ENCODE measurements at places on chromosomes 5 and 9.
A peak's percentile ranks its signal among the peaks of the same experiment; 100 is the strongest.

DNA sequence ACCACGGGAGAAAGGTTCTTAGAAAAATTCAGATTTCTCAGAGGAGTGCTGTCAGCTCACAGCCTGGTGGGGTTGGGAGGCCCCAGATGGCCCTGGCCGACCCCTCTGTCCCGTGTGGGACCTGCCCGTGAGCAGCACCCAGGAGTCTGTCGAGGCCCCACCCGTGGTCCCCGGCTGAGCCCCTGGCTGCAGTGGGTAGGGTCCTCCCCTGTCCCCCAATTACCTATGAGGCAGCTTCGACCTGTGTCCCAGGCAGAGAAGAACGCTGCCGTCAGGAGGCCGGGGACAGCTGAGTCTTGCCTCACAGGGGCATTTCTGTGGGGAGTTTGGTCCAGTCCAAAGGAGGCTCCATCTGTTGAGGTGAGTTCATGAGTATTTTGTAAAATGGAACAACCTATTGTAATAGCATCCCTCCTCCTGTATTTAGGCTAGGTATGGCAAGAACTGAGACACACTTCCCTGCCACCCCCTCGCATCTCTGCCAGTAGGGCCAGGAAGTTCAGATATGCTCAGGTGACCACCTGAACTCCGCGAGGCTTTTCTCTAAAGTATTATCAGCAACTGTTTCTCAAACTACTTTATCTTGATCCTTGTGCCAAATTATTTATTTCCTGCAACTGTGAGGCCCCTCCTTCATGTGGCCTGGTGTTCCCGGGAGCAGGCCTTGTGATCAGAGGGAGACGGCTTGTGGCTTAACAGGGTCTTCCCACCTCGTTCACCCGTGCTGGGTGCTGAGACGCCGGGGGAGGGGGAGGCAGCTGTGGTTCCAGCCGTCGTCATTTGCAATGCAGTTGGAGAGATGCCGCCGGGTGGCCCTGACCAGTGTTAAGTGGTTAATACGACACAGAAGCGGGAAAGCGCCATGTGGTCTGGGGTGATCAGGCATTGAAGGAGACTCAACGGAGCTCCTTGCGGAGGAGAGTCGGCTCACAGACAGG is 1.7 kb downstream of the AHRR start:
- DNase-seq: no peak

GRCh38 chr5:17838469-17838868 is 204.2 kb downstream of the TAF11L14 start:
- DNase-seq: no peak

GRCh38 chr5:173967241-173967640 is 21.7 kb upstream of the C5orf47 start:
- DNase-seq: no peak

DNA sequence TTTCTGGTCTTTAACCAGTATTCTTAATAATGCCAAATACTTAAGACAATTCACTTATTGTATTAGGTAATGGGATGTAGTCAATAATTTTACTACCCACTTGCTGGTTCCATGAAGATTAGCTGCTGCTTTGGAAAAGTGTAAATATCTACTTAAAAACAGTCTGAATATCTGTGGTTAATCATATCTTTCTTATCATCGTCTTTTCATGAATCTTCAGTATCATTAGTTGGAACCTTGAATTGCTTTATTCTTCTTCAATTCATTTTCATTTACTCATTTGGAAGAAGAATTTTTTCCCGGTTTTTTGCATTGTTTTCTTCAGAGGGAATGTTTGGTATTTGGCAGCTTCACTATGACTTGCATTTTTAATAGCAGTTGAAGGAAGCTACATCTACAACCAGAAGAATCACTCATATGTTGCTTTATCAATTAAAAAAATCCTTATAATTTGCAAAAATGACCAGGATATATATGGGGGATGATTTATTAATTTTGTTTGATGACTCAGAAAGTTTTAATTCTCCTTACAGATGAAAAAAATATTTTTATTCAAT is 1398.3 kb upstream of the CDH6 start:
- DNase-seq: no peak

- peak; percentile 77 for DNase-seq
These were observed 119.9 kb downstream of the KCNIP1 start for GRCh38 chr5:170623576-170624181.

GRCh38 chr5:57750282-57750681 is 267.7 kb upstream of the ACTBL2 start:
- no peak for DNase-seq

DNA sequence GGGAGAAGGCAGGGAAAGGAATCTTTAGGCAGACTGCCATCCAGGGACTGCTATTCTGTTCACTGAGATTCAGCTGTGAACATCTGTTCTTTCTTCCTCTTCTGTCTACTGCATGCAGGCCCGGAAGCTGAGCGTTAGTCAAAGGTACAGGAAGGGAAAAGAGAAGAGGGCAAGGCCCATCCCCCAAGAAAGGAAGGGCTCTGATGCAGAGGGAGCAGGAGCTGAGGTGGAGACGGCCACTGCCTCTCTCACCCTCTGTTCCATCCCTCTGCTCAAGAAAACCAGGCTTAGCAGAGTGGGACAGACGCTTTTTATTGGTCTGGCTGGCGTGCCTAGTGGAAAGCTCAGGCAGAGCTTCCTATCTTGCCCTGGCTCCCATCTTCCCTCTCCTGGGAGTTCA is 57.6 kb downstream of the PFDN1 start:
- DNase-seq: peak; percentile 39

DNA sequence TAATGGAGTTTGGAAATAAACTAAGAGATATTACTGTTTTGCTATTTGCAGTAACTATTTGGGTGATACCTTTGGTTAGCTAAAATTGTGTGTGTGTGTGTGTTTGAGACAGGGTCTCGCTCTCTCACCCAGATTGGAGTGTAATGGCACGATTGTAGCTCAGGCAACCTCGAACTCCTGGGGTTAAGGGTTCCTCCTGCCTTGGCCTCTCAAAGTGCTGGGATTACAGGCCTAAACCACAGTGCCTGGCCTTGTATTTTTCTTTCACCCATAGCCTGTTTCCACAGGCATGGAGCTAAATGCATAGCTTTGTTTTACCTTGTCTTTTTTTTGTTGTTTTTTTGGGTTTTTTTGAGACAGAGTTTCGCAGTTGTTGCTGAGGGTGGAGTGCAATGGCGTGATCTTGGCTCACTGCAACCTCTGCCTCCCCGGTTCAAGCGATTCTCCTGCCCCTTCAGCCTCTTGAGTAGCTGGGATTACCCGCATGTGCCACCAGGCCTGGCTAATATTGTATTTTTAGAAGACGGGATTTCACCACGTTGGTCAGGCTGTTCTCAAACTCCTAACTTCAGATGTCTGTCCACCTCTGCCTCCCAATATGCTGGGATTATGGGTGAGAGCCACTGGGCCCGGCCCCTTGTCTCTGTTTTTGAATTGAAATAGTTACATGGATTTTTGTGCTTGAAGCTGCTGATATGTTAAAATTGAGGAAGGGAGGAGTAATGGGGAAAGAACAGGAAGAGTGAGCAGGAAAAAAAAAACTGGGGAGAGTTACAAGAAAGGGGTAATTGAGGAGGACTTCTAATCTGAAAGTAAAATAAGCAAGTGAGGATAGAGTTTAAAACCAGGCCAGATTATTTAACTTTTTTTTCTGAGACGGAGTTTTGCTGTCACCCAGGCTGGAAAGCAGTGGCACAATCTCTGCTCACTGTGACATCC is 5.7 kb downstream of the GPBP1 start:
- peak; percentile 41 for DNase-seq

DNA sequence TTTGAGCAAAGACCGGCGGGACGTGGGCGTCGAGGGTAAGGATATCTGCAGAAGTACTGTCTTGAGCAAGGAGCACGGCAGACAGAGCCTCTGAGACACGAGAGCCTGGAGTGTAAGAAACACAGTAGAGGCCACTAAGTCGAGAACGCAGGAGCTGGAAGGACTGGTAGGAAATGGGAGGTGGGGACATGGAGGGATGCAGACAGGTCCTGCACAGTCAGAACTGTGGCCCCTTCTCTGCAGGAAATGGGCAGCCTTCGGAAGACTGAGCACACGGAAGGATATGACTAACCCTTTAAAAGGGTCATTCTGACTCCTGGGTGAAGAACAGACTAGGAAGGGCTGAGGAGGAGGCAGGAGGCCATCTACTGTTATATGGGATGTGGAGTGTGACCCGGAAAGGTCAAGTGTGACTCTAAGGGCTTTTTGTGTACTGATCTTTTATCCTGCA is 1.4 kb upstream of the CAMSAP1 start:
- peak; percentile 55 for DNase-seq

DNA sequence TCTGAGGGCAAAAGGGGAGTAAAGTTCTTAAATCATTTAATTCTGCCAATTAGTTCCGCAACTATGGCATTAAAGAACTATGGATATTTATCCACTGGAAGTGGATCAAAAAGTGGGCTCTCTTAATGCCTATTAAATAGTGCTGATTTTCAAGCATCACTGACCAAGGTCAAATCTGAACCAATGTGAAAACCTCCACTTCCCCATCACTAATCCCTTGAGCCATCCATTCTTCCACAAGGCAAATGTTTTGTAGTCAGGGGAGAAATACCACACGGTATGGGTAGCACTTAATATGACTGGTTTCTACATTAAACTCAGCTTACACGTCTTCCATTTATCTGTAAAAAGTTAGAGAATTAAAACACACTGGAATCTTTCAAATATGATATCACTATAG is 57.6 kb downstream of the MLLT3 start:
- DNase-seq: no peak

DNA sequence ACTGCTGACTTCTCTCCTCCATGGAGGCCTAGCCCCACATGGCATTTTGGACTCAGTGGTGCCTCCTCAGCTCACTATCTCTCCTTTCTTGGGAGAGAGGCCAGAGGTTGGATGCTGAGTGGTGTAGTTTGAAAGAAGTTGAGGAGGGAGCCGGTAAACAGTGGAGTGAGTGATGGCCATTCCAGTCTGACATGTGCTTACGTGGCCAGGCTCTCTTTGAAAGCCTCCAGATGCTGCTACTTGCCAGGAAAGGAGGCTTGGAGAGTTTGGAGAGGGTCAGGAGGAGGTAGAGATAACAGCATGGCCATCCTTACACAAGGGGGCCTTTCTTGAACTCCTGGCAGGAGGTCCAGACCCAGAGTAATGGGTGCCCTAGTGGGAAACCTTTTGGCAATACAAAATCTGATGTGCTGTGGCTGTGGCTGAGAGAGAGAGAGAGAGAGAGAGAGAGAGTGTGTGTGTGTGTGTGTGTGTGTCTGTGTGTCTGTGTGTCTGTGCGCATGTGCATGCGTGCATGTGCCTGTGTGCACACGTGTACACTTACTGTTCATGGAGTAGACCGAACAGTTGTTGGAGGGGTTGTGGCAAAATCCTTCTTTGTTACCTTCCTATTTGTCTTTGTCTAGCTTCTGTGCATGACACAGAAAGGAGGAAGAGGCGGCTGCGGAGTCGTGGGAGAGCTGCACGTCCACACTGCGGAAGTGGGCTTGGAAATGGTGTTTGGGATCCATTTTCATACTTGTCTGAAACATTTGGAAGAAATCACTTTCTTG is 37.8 kb downstream of the RALGPS1 start:
- no peak for DNase-seq

DNA sequence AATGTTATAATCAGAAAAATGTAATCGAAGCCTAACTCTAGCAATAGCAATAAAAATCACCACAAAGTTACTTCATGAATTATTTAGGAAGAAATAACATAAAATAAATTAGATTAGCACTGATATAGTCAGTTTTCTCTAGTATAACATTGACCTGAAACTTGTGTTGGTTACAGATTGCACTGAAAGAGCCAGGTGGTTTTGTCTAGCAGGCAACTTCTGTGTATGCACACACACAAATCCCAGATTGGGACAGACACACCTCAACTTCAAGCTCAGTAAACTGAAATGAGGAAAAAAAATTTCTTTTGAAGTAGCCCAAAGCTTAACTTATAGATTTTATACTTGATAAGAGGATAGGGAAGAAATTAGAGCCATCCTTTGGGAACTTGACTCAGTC is 129.3 kb downstream of the EFNA5 start:
- DNase-seq: no peak

- DNase-seq: no peak
These were observed 35.2 kb upstream of the CDC42SE2 start for GRCh38 chr5:131228646-131229045.

- DNase-seq: peak; percentile 87
These were observed 6.5 kb downstream of the FAM240B start for GRCh38 chr9:38713426-38713825.

GRCh38 chr5:40630126-40630525 is 49.6 kb upstream of the PTGER4 start:
- no peak for DNase-seq

DNA sequence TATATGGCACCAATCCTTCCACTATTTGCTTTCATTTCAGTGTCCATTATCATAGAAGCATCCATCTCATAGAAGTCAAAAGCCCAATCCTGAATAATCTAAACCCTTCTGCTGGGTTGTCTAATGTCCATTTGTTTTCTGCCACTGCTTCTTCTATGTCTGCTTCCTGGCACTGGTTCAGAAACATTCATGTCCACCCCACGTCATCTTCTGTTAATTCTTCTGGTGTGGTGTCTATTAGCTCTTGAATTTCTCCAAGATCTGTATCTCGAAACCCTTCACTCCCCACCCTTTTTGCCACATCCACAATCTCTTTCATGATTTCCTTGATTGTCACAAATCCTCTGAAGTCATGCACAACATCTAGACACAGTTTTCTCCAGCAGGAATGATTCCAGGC is 23.2 kb upstream of the GOLGA1 start:
- DNase-seq: no peak
